ENCODE measurements at places on chromosomes 3 and 15.

- DNase-seq: no peak
Observed at GRCh38 chr15:46091860-46092450, 457.1 kb downstream of the SQOR start.

- no peak for DNase-seq
Observed at GRCh38 chr3:41874022-41874421, 87.9 kb downstream of the ULK4 start.

- DNase-seq: peak; percentile 36
Observed at GRCh38 chr3:44355362-44356033, 16.9 kb downstream of the TCAIM start.

DNA sequence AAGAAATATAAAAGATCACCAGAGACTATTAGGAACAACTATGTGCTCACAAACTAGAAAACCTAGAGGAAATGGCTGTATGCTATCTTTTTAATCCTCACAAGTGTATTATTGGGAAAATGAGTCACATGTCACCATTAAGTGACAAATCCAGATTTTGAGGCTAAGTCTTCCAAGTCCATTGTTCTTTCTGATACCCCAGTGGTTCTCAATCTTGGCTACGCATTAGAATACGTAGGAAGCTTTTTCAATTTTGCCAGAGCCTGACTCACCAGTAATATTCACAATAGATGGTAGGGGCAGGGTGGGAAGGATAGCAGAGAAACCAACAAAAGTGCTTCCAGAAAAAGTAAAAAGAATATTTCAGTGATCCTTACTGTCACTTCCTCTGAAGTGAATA, 117.0 kb downstream of the FILIP1L start:
- DNase-seq: no peak

- DNase-seq: no peak
Observed at GRCh38 chr3:80285388-80285787, 517.6 kb upstream of the ROBO1 start.

DNA sequence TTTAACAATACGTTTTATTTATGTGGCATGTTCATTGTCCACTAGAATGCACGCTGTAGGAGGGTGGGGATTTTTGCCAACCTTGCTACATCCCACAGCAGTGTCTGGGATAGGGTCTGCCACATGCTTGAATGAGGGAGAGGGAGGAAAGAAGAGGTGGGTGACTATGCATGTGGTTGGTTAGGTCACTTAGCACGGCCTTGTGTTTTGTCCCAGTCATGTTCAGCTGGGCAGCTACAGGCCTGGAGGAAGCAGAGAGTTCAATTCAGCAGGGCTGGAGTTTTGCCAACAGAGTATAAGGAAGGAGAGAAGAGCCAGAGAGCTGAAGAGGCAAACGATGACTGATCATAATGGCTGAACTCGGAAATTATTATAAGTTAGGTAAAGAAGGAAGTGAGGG, 268.4 kb upstream of the NSMCE3 start:
- peak; percentile 6 for DNase-seq

DNA sequence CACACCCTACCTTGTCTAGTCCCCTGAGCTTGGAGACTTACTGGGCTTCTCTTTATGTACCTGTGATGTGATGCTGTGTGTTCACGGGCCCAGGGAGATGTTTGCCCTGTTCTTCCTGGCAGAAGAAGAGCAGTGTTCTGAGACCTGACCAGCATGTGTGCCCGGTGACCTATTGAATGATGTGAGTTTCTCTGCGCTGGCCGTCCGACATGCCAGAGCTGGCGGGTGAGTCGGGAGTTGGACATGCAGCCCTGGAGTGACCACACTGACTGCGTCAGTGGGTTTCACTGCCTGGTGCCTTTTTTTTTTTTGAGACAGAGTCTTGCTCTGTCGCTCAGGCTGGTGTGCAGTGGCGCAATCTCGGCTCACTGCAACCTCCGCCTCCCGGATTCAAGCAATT, 42.3 kb downstream of the CGNL1 start:
- no peak for DNase-seq

GRCh38 chr15:91471468-91471867, 371.4 kb downstream of the SV2B start:
- no peak for DNase-seq

GRCh38 chr15:59333401-59334075, 39.1 kb downstream of the MYO1E start:
- DNase-seq: no peak

DNA sequence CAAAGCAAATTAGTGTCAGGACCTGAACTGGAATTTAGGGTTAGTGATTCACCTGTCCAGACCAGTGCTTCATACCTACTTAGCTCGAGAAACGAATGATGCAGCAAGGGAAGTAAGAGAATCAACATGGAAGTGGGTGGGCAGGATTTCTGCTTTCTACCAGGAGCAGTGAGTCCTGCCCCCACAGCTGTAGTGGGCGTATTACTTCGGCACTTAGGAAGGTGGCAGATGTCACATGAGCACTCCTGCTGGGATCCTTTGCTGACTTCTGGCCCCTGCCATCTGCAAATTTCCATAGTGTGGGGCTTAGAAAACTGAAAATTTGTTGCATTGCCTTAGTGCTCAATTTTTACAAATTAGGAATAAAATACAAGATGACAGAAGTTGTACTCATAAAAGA, 31.2 kb downstream of the RYR3 start:
- DNase-seq: no peak
